Stimulated activated CD4-positive, alpha-beta T cell treated with anti-CD3 and anti-CD28 coated beads, Interleukin-1b, Interleukin-23, amount 100 ng/mL, for 1 hour (primary cell): ENCODE measurements at places on chromosomes 5 and 9.

DNA sequence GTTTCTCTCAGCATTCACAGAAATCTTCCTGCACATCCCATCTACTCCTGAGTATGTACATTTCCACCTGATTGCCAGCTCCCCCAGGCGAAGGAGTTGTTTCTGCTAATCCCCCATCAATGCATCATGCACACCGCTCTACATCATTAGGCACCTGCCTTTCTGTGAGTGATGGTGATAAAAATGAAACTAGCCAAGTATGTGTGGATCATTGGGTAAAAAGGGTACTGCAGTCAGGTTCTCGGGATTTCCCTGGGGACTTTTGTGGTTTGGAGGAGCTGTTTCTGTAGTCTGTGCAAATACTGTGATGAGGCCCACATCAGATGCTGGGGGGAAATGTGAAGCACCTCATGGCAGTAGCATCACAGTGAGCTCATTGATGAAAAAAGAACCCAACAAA, 30.4 kb downstream of the CAMK4 start:
- DNase-seq, result peak; percentile 44

- no peak for DNase-seq
Observed at GRCh38 chr9:121783111-121783510, 131.7 kb downstream of the DAB2IP start.

DNA sequence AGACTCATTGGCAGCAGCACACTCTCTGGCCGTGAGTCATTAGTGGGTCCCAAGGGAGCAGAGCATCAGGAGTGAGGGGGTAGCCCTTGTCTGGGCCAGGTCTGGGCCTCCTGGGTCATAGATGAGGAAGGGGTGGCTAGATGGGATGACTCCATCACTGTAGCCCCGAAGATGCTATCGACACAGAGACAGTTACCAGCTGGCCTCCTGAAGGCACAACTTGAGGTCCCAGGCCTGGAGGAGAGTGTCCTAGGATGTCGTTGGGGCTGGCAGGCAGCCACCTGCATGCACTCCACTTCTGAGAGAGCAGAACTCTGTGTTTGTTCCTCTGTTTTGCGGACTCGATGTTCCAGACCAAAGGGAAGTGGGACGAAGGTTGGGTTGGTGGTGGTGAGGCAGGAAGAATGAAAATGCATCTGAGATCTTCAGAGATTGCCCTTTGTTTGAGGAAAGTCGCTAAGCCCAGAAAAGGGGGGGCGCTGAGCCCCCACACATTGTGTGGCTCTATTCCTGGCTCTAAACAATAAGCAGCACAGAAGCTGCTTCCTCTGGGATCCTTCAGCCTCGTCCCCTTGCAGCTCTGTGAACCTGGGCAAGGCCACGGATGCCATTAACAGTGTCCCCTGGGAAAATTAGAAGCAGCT, 4.7 kb downstream of the BTNL9 start:
- DNase-seq, result no peak

- DNase-seq, result no peak
Observed at GRCh38 chr9:137143459-137143858, 4.5 kb downstream of the GRIN1 start.

DNA sequence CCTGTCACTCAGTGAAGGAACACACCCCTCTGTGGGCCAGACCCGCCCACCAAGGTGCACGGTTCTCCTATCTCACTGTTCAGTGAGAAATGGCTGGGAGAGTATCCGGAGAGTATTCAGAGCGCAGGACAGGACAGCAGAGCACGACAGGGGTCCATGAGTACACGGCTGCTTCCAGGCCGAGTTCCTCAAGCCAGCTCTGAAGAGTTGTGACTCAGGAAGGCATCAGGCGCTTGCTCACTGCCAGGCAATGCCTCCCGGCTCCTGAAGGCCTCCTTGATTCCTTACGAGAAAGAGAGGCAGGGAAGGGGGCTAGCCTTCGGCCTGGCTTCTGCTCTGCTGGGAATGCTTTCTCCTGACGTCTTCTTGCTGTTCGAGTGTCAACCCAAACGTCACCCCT, 132.1 kb upstream of the PPP1R26 start:
- no peak for DNase-seq
